Stimulated activated CD4-positive, alpha-beta T cell treated with anti-CD3 and anti-CD28 coated beads, Interleukin-15, amount 100 ng/mL, for 24 hours (primary cell): ENCODE measurements at places on chromosomes 1 and 21.

GRCh38 chr1:24416666-24417391 lies 1.2 kb downstream of the NIPAL3 start:
- peak; percentile 61 for DNase-seq

- DNase-seq, result no peak
These were observed 736.6 kb downstream of the MRPL39 start for GRCh38 chr21:24870633-24871032.

- peak; percentile 17 for DNase-seq
These were observed 648 bp upstream of the DR1 start for GRCh38 chr1:93344886-93345632.

- no peak for DNase-seq
These were observed 9.2 kb upstream of the PALMD start for GRCh38 chr1:99636647-99637175.

- no peak for DNase-seq
These were observed 152.3 kb upstream of the PTBP2 start for GRCh38 chr1:96569288-96569687.

- no peak for DNase-seq
These were observed 82.6 kb downstream of the VWA5B1 start for GRCh38 chr1:20373286-20373685.
